Peyer's patch (tissue), 4 donors: ENCODE measurements at places on chromosomes 11 and 22.

DNA sequence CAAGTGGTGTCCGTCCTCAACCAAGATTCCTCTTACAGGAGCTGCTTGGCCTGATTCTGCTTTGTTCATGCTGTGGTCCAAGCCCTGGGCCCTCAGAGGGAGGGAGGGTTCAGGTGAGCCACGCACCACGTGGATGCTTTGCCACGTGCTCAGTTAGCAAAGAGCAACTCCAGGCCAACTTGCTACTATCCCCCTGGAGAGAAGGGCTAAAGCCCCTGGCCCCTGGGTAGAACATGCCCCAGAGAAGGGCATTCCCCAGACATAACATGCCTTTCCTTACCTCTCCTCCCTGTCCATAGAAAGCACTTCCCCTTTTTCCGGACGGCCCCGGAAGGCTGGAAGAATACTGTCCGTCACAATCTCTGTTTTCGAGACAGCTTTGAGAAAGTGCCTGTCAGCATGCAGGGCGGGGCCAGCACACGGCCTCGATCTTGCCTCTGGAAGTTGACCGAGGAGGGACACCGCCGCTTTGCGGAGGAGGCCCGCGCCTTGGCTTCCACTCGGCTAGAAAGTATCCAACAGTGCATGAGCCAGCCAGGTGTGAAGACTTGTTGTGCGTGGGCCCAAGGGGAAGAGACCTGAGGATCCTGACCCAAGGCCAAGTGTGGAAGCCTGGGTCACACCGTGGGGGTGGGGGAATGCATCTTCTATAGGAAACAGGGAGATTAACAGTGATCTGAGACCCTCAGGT lies 8.8 kb downstream of the FOXR1 start:
- no peak for DNase-seq

- no peak for DNase-seq
These were observed 13.0 kb upstream of the OR6A2 start for GRCh38 chr11:6812390-6813005.

DNA sequence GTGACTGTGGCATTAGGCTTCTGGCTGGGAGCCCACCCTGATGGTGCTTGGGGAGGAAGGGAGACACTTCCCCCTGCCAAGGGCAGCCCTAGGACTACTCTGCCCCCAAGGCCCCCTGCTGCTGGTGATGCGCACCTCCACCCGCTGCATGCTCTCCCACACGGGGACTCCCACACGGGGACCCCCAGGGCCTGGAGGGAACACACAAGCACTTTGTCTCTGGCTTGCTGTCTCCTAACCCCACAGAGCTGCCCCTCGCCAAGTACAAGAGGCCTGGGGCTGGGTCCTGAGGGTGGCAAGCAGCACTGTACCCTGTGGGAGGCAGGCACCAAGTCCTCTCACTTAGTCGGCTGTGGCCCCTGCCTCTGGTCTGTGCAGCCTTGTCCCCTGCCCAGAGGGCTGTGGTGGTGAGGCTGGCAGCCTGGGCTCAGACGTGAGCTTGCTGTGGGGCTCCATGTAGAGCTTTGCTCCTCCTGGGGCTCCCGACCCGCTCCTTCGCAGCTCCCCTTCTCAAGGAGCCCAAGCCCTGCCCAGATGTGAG lies 7.9 kb downstream of the LRRC75B start:
- no peak for DNase-seq

GRCh38 chr11:63916837-63917691 lies at the start of gene RCOR2:
RCOR2 (minus strand) TSS chr11:63917164; CDS start chr11:63916456, 708 bp downstream.
- DNase-seq: peak; percentile 77

- DNase-seq: no peak
These were observed 977.0 kb upstream of the CHORDC1 start for GRCh38 chr11:91199866-91200265.

DNA sequence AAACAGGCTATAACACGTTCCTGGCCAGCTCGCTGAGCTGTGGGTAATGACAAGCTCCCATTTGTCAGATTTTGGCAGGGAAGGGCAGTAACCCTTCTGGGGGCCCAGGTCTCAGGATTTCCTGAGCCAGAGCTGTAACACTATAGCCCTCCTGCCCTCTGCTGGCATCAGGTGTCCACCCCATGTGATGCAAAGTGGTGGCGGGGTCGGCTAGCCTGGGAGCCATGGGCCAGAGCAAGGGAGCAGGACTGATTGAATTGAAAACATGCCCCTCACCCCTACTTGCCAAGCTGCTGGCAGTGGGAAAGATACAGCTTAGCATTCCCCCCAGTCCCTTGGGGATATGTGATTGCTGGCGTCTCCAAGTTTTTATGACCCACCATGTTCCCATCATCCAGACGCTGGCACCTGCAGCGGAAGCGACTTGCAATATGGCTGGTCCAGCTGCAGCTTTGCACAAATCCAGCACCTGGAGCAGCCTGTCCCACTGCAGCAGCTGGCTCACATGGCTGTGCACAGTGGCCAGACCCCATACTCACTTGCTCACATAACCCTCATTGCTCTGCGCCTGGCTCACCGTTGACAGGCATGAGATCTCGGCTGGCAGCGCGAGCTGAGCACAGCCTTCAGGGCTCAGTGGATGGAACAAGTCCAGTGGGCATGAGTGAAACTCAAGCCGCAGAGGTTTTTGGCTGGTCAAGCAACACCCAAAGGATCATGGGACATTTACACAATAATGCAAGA lies 1147.8 kb downstream of the JRKL start:
- no peak for DNase-seq

DNA sequence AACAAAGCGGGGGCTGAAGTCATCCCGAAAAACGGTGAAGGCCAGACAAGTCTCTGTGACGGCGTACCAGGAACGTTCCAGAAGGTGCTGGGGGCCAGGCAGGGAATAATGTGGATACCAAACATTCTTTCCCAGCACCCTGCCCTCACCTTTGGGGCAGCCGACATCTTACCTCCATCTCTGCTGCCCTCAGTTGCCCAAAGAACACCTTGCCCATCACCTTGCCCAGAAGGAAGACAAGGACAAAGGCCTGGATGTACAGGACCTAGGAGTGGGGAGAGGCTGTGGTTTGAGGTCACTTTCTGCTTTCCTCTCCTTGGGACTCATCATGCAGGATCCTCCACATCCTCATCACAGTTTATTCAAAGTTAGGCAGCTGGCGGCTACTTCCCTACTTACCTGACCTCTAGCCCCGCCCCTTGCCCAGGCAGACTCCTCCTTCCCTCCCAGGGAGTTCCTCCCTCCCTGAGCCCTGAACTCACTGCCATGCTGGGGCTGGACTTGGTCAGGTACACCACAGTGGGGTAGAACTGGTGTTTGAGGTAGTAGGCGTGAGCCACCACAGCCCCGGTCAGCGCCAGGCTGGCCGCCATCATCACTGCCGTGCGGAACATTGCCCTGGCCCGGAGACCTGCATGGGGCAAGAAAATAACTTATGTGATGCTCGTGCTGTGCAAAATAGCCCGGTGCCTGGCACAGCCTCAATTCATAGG lies 1.2 kb downstream of the SYVN1 start:
- DNase-seq: peak; percentile 86
